GM12891 (cell line): ENCODE measurements at places on chromosomes 16 and 17.

DNA sequence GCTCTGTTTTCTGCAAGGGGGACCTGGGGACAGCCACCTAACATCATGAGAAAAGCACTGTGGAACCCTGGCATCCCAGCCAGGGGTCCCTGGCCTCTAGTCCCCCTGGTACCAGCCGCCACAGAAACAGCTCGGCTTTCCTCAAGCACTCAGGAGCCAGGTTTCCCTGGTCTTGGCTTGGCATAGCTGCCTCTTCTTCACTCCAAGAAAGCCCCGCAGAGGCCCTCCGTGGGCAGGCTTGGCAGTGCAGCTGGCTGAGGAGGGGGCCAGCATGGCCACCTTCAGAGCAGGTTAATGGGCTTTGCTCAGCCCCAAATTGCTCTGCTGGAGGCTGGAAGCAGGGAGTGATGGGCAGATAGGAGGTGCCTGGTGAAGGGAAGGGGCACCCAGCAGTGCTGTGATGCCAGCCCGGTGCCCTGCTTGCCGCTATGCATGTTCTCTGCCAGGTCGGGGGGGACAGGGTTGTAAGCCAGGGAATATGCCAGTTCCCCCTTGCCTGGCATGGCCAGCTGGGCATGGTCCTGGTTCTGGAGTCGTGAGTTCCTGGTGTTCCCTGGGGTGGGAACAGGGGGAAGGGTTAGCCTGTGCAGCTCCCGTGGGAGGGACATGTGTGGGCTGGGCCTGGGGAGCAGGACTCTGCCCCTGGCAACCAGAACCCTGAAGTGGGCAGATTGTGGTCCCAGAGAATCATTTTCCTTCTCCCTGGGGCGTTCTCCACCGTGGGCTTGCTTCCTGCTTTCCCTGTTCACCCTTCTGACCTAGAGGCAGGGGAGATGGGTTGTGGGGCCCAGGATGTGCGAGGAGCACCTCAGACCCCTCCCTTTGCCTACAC lies 3.2 kb downstream of the ANKRD13B start:
- DNase-seq, result no peak

DNA sequence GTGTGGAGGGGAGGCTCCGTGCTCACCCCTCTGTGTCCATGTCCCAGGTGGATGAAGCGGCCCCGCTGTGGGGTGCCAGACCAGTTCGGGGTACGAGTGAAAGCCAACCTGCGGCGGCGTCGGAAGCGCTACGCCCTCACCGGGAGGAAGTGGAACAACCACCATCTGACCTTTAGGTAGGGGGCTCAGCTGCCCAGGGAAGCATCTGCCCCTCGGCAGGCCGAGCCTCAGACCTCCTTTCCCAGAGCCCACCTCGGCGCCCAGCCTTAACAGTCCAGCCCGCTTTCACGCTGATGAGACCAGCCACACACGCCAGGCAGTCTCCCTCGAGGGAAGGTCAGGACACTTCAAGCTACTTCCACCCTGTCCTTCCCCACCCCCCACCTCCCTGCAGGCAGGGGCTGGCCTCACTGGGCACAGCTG lies 12.7 kb downstream of the MMP15 start:
- DNase-seq, result no peak

DNA sequence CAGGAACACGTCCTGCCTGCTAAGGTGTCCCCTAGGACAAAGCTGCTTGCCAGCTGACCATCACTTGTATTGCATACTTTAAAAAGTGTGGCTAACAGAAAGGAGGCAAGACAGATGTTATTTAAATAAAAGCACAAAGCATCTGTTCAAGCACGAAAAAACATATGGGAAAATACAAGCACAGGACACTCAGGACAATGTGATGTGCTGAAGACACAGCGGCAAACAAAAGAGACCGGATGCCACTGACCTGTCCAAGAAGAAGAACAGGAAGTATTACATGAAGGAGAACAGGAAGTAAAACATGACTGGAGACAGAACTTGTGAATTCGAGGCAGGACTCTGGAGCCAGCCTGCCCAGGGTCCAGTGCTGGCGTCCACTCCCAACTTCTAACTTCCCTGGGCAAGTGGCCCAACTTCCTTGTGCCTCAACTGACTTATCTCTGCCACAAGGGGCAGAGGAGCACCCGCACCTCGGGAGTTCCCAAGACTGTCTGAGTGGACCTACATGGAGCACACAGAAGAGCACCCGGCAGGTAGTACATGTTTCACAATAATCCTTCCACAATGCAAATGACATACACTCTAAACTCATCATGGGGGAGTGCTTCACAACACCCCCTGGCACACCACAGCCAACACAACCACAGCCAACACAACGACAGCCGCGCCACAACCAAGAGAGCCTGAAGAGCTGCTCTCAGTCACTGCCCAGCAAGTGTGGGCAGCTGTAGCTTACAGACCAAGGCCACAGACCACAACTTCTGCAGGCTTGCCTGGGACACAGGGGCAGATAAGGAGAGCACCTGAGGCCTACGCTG lies 36.6 kb downstream of the ANKRD11 start:
- DNase-seq, result no peak

DNA sequence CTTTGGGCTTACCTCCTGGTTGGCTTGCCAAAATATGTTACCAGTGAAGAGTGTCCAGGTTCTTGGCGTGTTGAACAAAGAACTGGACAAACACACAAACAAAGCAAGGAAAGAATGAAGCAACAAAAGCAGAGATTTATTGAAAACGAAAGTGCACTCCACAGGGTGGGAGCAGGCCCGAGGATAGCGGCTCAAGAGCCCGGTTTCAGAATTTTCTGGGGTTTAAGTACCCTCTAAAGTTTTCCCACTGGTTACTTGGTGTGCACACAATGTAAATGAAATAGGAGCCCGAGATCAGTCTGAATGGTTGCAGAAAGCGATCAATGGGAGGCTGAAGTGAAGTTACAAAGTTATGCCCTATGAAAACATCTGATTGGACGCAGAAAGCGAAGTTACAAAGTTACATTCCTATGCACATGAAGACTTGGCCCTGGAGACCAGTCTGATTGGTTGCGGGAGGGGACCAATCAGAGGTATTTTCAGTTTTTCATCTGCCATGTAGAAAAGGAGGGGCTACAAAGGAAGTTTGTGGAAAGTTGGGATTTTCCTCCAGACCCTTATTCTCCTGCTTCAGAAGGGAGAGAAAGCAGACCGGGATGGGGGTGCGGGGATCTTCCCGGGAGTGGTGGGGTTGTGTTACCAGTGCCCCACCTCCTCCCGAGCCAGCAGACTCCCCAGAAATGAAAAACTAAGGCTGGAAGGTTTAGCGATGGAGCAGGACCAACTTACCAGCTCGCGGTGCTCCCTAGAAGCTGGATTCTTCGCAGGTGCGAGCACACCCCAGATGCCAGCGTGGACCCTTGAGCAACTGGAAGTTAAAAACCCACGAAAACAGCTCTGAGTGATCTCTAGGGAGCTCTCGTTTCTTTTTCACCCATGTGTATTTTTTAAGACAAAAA lies at the start of gene SLFN12:
SLFN12 (minus strand) TSS at position 325 of the 899 bp plus-strand sequence. CDS start 9,472 bp downstream, outside the sequence.
- peak; percentile 19 for DNase-seq

DNA sequence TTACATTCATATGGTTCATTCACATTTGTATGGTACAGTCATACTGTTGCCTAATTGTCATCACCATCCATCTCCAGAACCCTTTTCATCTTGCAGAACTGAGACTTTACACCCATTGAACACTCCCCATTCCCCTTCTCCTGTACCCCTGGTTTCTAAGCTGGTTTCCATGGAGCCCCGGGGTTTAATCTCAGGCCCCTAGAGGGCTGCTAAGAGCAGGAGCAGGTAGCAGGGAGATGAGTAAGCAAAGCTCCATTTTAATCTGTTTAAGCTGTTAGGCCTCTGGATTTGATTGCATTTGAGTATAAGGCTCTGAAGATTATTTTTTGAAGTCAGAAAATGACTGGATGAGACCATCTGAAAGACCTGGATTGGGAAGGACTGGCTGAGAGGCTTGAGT lies 68.5 kb upstream of the RPL38 start:
- no peak for DNase-seq

DNA sequence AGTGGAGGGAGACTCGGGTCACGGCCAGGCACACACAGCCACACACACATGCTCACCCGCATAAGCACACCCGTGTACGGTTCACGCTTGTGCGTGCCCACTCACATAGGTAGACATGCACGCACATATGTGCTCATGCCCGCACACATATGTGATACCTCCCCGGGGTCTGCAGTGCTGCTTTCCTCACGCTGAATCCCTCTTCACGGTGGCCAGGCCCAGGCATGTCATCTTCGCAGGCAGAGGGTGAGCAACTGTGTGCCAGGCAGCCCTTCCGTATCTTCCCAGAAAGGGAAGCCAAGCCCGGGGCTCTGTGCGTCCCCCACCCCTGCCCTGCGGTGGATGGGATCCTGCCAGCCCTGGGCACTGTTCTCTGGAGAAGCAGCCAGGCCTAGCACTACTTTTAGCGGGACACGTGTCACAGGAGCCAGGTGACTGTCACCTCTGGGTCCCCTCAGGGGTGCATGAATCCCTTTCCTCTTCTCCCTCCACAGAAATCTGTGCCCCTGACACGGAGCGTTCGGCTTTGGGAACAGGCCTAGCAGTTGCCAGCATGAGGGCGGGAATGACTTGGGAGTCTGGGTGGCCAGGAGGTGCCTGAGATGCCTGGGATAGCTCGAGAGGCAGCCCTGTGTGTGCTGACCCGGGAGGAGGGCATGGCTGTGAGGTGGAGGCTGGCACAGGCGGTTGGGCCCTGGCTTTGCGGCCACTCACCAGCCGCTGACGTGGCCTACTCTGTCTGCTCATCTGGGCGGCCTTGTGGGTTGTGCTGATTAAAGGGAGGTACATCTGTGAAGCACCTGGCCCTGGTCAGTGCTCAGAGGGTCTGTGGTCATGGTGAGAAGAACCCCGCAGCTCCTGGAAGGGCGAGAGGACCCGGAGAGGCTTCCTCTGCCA lies 47.5 kb downstream of the BAIAP2 start:
- DNase-seq, result no peak

GRCh38 chr17:45307290-45308015 lies 9.4 kb downstream of the MAP3K14 start:
- no peak for DNase-seq
